Effector CD8-positive, alpha-beta T cell (primary cell): ENCODE measurements at places on chromosomes 4 and X.

- DNase-seq = no peak
Observed at GRCh38 chr4:88448889-88449288, 8.0 kb upstream of the HERC5 start.

- no peak for DNase-seq
Observed at GRCh38 chr4:11081006-11081405, 347.7 kb downstream of the HS3ST1 start.

DNA sequence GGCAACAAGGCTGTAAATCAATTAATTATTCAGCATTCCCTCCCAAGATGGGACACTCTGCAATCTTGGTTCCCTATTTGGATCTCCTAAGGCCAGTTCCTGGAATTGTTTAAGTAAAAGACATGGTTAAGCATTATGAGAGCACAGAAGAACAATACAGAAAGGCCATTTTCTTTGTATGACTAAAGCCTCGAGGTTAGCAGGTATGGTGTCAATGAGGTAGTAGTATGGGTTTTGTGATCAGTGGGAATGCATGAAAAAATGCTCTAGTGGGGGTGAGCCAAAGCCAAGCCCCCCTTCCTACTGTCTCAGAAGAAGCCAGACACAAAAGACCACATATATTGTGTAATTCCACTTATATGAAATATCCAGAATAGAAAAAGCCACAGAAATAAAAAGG lies 61.7 kb upstream of the S100G start:
- DNase-seq = no peak

- DNase-seq = no peak
Observed at GRCh38 chrX:119189595-119189994, 46.5 kb upstream of the PGRMC1 start.

DNA sequence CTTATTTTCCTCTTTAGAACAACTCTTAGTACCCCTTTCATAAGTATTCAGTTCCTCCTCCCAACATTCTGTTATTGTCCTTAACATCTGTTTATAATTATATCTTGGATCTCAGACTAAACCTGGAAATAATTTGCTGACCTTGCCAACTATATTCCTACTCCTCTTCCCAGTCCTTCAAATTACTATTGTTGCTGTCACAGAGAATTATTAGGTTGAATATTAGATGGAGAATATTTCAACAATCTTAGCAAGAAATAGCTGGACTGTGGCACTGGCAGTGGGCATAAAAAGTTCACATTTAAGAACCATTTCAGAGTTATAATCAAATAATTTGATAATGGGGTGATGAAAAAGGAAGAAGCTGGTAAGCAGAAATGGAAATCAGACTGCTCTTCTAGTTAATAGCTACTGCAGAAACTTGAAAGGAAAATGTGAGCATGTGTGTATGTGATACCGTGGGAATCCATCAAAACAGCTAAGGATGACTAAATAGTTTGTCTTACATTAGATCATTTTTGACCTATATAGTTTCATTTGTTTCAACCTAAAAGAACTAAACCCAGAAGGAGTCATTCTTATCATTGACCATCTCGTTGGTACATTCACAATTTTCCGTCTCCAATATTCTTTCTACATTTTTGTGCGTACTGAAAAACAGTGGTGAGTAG lies 43.3 kb upstream of the PRDM8 start:
- DNase-seq = no peak

DNA sequence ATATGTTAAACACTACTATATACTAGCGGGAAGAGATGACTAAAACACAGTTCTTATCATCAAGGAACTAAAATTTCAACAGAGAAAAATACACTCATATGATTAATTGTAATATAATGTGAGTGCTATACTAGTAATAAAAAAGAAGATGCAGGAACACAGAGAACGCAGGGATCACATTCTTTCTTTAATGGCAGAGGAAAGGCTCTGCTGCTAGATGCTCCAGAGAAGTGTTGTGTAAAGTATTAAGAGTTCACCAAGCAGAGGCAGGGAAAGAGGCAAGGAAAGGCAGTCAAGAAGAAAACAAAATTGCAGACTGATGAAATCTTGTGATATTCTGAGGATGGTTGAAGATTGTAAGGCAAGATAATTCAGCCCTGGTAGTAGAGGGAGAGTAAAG lies 394.7 kb downstream of the PDGFC start:
- no peak for DNase-seq
